ENCODE measurements at places on chromosomes 1 and 21.

DNA sequence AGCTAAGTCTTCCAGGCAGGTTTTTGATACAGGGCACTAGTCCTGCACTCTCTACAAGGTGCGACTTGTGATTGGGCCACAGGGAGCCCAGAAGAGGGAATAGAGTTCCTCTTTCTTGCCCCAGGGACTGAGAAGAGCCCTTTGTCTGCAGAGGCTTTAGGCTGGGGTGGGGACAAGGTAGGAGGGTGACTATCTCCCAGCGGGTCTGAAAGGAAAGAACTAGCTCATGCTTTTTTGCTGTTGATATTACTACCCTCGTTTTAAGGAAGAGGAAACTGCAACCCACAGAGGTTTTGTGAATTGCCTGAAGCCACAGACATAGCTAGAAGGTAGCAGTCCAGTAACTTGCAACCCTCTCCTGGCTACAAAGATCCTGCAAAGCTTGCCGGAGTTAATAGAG is 615.2 kb downstream of the MATN1 start:
- no peak for DNase-seq

GRCh38 chr1:19468397-19468956 is 16.9 kb downstream of the CAPZB start:
- DNase-seq = no peak

DNA sequence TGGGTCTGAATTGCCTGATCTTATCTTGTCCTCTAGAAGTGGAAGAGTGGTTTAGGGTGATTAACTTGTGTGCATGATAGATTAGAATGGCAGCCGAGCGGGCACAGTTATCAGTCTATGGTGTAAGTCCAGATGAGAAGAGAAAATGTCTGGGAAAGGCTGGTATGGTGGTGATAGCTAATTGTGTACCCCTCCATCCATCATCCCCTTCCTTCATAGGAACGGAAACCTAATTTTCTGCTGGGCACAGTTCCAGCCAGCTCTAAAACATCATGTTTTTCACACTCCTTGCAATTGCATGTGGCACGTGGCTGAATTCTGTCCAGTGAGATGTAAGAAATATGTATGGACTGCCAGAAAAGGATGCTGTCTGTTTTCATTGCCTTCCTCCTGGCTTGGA is 40.9 kb upstream of the ZP4 start:
- no peak for DNase-seq

- DNase-seq = peak; percentile 48
These were observed at the start of gene ALX3 for GRCh38 chr1:110070671-110071242. TSS of gene ALX3 (minus strand) at chr1:110070672. CDS start at chr1:110070612, 60 bp downstream.

GRCh38 chr1:85394130-85394529 is 70.8 kb downstream of the DDAH1 start:
- DNase-seq = no peak

DNA sequence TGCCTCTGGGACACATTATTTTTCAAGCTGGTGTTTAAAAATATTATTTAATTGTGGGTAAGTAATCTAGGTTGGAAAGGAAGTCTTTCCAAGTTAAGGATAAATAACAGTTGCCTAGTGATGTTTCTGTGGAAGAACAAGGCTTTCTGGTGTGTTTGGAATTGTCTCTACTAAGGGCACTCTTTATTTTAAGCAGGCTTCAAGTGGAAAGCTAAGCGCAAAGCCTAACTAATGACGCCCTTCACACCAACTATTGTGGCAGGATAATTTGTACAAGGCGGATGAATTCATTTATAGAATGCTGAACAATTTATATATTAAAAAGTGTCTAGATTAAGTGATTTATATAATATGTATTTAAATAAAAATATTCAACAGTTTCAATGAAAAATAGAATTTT is 25.1 kb upstream of the RWDD3 start:
- no peak for DNase-seq

- no peak for DNase-seq
These were observed 42.2 kb upstream of the WASF2 start for GRCh38 chr1:27531959-27532685.

DNA sequence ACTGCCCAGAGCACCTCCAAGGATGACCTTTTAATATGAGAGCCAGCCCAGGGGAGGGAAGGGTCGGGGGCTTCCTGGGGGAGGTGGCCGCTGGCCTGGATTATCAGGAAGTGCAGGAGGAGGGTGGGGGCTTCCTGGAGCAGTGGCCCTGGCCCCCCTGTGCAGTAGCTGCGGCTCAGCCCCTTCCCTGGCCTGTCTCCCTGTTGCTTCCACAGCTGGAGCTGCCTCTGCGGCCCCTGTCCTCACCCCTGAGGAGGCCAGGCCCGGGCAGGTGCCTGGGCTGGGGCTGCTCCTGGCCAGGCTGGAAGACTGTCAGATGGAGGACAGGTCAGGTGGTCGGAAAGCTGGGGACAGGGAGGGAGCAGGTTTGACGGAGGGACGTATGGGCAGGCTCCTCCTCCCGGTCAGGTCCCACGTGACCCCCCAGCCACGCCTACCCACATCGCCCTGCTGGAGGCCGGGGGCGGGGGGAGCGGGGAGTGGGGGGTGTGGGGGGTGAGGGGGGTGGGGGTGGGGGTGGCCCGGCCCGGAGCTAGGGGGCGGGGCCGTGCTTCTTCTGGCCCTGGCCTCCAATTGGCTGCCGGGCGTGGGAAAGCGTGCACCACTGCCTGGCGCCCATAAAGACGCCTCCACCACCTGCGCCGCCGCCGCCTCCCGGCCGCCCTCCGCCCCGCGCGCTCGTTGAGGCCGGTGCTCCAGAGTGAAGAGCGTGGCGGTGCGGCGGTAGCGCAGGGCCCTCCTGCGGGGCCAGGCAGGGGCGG is 10.2 kb upstream of the TNFRSF14 start:
- peak; percentile 97 for DNase-seq

GRCh38 chr1:79773385-79773784 is 766.9 kb upstream of the ADGRL4 start:
- no peak for DNase-seq

DNA sequence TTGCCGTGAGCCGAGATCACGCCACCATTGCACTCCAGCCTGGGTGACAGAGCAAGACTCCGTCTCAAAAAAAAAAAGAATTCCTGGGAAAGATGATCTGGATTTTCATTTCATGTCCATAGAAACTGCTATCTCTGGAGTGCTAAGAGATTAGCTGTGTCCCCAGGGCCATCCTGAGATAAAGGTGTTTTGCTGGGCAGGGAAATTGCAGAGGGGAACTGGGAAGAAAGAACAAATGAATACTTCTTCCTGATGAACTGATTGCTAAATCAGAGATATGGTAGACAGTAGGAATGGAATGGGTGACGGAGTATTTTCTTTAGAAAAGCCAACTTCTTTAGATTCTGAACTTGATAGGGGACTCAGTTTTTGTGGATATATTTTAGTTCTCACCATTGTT is 19.2 kb downstream of the SNRPE start:
- DNase-seq = no peak

GRCh38 chr1:9573723-9574122 is 15.0 kb upstream of the TMEM201 start:
- DNase-seq = no peak

DNA sequence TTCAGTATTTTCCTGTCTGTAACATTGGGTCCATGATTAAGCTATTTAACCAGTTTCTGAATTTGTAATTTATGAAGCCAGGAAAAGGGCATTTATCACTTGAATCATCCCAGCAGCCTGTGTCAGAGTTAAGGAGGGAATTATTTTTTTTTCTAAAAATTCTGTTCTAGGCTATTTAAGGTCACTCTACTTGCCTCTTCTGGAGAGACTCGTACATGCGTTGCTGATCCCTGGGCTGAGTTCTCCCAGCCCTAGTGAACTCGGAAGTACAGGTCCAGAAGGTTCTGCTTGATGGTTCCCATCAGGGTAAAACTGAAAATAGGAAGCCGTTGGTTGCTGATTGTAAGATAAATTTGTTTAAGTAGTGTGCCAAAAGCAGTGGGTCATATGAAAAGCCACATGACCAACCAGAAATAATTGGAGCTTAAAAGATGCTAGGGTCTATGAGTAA is 90.7 kb downstream of the GPR88 start:
- no peak for DNase-seq

GRCh38 chr1:9784508-9785133 is 39.1 kb downstream of the CLSTN1 start:
- peak; percentile 52 for DNase-seq

DNA sequence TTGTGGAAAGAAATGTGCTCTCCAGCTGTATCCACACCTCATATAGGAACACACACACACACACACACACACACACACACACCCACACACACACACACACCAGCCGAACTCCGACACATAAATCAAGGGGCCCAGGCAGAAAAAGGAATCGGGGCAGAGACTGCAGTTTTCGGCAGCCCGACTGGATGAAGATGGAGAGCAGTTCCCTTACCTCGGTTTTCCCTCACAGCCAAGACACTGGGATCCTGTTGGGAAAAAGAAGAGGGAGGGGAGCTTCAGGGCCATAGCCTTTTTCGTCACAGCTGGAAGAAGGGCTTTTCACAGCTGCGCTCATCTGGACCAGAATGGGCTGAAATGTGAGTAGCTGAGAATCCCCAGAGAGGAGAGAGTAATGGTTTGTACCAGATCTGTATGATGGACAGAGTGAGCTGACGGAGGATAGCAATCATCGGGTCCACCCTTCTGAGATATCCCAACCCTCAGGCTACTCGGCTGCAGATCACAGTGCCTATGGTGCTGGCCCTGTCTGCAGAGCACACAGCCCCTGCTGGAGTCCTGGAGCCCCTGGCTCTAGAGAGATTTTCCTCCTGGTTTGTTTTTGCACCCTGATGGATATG is 37.7 kb downstream of the PIK3C2B start:
- DNase-seq = no peak

DNA sequence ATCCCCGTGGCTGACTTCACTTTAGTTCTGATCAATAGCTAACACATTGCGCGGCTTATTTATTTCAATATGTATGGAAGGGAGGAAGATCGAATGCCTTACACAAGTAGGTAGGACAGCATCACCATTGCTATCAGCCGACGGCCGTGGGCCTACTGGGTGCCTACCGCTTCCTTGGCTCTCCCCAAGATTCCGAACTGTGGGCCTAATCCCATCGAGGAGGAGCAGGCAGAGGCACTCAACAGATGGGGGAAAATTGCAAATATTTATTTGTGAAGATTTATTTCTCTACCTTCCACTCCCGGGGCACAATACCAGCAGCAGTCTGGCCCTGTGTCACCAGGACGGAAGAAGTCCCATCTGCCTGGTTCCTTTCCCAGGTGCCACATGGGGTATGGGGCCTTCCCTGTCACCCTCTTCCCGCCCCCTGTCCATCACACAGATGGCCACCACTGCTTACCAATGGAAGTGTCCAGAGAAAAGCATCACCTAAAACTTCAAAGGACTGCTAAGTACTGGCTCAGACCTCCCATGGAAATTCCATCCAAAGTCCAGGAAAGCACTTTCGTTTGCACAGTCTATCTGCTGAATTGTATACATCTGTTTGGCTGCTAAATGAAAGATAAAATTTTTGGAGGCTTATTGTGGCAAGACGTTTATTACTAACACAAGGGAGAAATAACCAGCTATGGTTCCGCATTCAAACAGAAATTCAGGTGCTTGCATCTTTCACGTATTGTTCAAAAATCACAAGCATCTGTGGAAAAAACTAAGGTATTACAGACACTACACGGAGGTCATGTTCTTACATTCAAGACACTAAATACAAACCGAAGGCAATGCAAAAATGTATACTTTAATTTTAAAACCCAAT is 11.8 kb downstream of the AGT start:
- DNase-seq = no peak

DNA sequence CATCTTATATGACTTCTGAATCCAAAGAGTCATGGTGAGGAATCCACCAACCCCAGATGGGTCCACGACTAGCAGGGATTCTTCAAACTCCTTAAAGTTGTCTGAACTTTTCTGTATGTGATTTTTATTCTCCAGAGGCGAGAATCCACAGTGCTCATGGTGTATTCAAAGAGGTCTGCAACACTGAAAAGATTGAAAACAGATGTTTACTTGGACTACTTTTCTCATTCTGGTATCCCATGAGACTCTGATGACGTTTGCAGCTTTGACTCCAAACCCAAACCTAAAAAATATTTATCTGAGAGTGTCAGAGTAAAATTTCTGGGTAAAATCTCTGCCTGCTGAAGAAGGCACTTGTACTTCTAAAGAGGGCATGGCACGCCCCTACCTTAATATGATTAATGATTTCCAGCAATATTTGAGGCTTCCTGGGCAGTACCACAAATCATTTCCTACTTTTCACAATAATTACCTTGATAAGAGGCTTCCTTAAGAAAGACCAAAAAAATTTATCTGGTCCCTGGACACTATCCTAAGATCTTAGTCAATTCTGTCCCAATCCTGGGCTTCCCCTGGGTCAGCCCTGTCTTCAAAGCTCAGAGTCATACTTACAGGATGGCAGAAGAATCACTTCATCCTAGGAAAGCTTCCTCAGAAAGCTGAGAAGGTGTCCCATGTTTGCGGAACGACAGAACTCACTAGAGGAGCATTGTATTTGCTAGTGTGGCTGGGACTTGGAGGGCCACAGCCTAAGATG is 76.5 kb upstream of the MAP10 start:
- DNase-seq = no peak

- DNase-seq = no peak
These were observed 163.2 kb downstream of the SNX7 start for GRCh38 chr1:98824736-98825135.

DNA sequence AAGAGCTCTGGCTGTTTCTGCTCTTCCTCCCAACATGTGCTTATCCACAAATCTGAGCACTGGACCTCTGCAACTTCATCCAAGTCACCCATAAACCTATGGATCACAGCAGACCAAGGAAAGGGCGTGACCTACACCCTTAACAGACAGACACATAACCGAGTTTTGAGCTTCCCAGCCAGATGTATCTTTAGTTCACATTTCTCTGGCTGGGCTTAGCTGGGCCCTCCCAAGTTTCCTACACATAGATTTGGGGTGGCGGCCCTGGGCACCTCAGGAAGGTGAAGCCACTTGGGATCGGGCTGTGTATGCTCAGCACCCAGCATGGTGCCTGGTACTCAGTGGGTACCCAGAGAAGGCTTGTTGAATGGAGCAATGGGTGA is 26.4 kb downstream of the FAAH start:
- DNase-seq = no peak

DNA sequence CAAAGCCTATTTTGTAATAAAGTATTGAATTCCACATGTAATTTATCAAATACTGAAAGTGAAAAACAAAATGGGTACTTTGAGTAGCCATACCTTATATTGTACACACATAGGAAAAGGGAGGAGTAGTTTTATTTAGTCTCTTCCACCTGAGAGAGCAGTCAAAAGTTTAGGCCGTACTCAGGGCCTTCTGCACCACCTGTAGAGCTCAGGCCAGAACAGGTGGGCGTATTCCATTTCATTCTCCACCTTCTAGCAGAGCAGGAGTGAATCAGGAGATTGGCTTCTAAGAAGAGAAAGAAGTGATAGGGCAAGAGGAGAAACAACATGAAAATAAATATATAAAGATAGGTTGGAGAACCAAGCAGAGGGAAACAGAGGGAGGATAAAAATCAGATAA is 44.0 kb downstream of the TRAF5 start:
- no peak for DNase-seq

GRCh38 chr1:199867601-199868000 is 159.9 kb upstream of the NR5A2 start:
- DNase-seq = no peak
